Posterior cingulate gyrus (tissue), 11 donors: ENCODE measurements at places on chromosomes 6 and 20.

DNA sequence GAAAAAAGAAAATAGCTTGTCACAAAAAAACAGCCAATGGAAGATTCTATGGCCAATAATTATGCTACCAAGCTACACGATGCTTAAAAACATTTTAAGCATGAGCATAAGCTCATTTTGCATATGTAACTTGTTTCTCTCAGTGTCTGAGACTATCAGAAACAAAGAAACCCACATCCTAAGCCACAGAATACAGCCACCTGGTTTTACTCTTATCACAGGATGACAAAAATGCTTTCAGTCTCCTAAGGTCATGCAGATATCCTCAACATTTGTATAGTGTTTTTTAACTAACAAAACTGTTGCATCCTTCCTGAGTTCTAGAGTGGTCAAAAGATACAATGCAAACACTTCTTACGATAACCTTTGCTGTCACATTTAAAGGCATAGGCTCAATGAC, 172.1 kb upstream of the RUNX2 start:
- DNase-seq, result no peak

- DNase-seq, result no peak
Measured at GRCh38 chr6:55567558-55567957, 11.4 kb downstream of the HMGCLL1 start.

- no peak for DNase-seq
Measured at GRCh38 chr6:22003287-22003686, 293.5 kb downstream of the PRL start.

- DNase-seq, result no peak
Measured at GRCh38 chr6:6795393-6795792, 206.9 kb downstream of the LY86 start.

DNA sequence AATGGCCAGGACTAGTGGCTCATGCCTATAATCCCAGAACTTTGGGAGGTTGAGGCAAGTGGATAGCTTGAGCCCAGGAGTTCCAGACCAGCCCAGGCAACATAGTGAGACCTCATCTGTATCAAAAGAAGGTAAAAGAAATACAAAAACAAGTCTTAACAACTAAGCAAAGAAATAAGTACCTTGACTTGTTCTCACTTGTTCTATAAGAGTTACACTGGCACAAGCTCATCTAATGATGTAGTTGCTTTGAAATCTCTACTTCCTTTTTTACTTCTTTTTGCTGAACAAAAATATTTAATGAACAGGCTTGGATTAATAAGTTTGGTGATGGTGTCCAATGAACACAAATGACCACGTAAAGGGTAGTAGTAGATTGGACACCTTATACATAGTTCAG, 72.2 kb downstream of the SGK1 start:
- no peak for DNase-seq

DNA sequence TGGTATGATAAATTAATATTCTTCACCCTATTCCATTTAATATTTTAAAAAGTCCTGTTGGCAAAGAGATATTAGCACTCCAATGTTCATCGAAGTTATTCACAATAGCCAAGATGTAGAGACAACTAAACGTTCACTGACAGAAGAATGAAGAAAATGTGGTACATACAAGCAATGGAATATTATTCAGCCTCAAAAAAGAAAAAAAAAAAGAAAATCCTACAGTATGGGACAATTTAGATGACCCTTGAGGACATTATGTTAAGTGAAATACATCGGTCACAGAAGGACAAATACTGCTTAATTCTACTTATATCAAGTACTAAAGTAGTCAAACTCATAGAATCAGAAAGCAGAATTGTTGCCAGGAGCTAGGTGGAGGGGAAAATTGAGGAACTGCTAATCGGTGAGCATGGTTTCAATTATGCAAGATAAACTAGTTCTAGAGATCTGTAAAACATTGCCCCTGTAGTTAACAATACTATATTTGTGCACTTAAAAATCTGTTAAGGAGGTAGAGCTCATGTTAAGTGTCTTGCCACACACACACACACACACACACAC, 4.7 kb downstream of the GCLC start:
- DNase-seq, result no peak

- no peak for DNase-seq
Measured at GRCh38 chr6:636488-636887, 20.4 kb downstream of the HUS1B start.

DNA sequence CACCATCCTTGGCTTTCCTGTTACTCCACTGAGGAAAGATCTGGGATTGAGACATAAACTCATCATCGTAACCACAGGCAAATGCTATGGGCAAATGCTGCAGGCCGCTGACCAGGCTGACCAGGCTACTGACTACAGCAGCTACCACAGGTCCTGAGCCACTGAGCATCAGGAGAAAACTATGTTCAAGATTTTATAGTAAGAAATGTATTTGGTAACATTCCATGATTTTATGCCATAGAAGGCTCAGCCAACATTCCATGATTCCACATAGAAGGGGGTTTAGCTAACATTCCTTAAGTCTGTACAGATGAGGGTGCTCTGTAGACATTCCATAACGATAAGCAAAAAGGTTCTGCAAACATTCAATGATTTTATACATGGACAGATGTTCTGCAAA, 16.1 kb upstream of the B4GALT5 start:
- DNase-seq, result no peak
